ENCODE measurements at places on chromosomes 1 and 21. TPM values are rescaled to one million over a fixed set of nuclear protein-coding genes. Genes with fewer than 3 reads are reported as not detected.
A peak's percentile ranks its signal among the peaks of the same experiment; 100 is the strongest.

GPA33 gene
- total RNA-seq, result 0.50 TPM

IQCC gene
- total RNA-seq, result 0.56 TPM

DDR2 gene
- 16.4 TPM for total RNA-seq

MIGA1 gene
- total RNA-seq, result 12.8 TPM

PCNT gene
- 35.0 TPM for total RNA-seq

CCDC24 gene
- total RNA-seq, result 1.4 TPM

SPRR2G gene
- total RNA-seq, result not detected

PRKACB gene
- 41.1 TPM for total RNA-seq

PADI3 gene
- not detected for total RNA-seq

GRCh38 chr1:73310797-73311381 lies 887.1 kb downstream of the LRRIQ3 start:
- no peaks in the 10 kb centered on the region for H3K27me3 ChIP-seq
- H3K4me3 ChIP-seq, result no peak overlapping the region
- H3K4me1 ChIP-seq, result no peaks in the 10 kb centered on the region
- DNase-seq, result no peak
- no peaks in the 10 kb centered on the region for H3K36me3 ChIP-seq

DNA sequence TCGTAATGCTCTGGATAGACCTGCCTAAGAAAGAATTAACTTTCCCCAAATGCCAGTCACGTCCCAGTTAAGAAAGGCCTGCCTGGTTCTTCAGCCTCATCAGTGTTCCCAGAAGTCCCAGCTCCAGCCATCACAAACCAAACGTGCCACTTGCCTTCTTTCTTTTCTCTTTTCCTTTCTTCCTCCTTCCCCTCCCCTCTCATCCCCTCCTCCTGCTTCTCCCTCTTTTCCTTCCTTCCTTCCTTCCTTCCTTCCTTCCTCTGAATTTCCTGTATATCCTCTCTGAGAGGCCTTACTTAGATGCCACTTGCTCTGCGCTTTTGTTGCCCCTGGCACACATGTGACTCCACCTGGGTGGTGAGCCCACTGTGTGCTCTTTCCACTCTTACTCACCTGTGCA lies 228.2 kb downstream of the NFIA start:
- no peak for DNase-seq
- H3K4me1 ChIP-seq, result no peaks in the 10 kb centered on the region
- H3K27me3 ChIP-seq, result no peaks in the 10 kb centered on the region
- H3K4me3 ChIP-seq, result no peak overlapping the region
- H3K36me3 ChIP-seq, result no peaks in the 10 kb centered on the region

GRCh38 chr21:15000081-15000480 lies 64.7 kb downstream of the NRIP1 start:
- no peaks in the 10 kb centered on the region for H3K36me3 ChIP-seq
- H3K27me3 ChIP-seq, result no peaks in the 10 kb centered on the region
- H3K4me3 ChIP-seq, result no peak overlapping the region
- DNase-seq, result no peak
- H3K27ac ChIP-seq, result no peak overlapping the region

GRCh38 chr1:73781251-73781650 lies 416.7 kb downstream of the LRRIQ3 start:
- no peak for DNase-seq
- H3K36me3 ChIP-seq, result no peaks in the 10 kb centered on the region
- H3K4me1 ChIP-seq, result no peaks in the 10 kb centered on the region
- no peak overlapping the region for H3K27ac ChIP-seq
- no peak overlapping the region for H3K4me3 ChIP-seq

DNA sequence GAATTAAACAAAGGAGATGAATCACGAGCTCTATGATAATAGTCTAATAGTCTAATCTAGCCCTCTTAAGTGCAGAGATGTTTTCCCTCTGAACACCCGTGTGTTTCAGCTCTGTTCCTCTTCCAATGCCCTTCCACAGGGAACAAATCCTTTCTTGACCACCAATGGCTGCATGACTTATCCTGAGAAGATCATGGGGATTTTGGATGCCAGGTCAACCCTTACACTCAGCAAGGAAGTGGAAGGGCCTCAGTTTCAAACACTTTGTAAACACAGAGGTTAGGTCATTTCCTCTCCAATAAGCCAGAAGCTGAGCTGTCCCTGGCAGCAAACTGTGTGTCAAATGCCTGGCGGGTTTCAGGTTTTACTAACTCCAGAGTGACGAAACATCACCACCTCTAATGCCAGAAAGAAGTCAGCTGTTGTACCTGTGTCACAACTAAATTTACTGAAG lies 200.0 kb downstream of the GABPA start:
- no peaks in the 10 kb centered on the region for H3K36me3 ChIP-seq
- no peak overlapping the region for H3K4me3 ChIP-seq
- H3K27ac ChIP-seq, result peak overlapping the region; percentile 56
- peak; percentile 75 for DNase-seq
- H3K27me3 ChIP-seq, result no peaks in the 10 kb centered on the region
- H3K4me1 ChIP-seq, result peaks cover 7% of the 10 kb centered on the region

GRCh38 chr1:42926879-42927242 lies 31.8 kb downstream of the SLC2A1 start:
- no peaks in the 10 kb centered on the region for H3K36me3 ChIP-seq
- DNase-seq, result no peak

GRCh38 chr21:31221043-31221442 lies 123.0 kb downstream of the TIAM1 start:
- no peak overlapping the region for H3K27ac ChIP-seq
- H3K4me1 ChIP-seq, result no peaks in the 10 kb centered on the region
- DNase-seq, result no peak
- no peaks in the 10 kb centered on the region for H3K36me3 ChIP-seq

DNA sequence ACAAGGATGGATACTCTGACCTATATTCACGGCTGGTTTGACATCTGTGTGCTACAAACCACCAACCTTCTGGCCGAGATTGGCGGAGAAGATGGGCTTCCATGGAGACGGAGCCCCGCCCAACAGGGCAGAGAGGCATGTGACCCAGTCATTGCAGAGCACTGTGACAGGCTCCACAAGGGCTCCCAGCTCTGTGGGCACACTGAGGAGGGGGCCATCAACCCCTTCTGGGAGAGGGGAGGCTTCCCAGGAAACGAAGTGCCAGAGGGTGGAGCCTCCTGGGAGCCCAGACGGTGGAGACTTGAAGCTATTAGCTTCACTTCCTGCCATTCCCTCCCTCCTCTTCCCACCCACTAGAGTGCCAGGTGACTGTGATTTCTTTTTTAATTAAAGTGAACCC lies 71.6 kb upstream of the IFFO2 start:
- H3K4me1 ChIP-seq, result peaks cover 3% of the 10 kb centered on the region
- no peaks in the 10 kb centered on the region for H3K36me3 ChIP-seq
- no peak overlapping the region for H3K27ac ChIP-seq

DNA sequence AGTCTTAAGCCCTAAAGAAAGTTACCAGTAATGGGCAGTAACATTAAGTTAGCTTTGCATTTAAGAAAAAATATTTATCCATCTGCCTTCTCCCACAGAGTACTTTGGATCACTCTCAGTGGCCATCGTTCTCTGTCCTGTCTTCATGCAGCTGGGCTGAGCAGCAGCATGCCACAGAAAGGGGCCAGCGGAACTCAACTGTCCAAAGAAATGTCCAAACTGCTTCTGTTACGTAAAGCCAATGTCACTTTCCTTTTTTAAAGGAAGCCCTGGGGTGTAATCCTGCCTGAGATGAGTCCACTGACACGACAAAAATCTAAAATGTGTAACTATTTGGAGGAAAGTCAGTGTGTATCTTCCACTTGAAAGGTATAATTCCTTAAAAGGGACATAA lies 291.6 kb downstream of the SMYD3 start:
- no peaks in the 10 kb centered on the region for H3K4me1 ChIP-seq
- H3K27me3 ChIP-seq, result no peaks in the 10 kb centered on the region
- DNase-seq, result no peak
- H3K4me3 ChIP-seq, result no peak overlapping the region
- H3K27ac ChIP-seq, result no peak overlapping the region

DNA sequence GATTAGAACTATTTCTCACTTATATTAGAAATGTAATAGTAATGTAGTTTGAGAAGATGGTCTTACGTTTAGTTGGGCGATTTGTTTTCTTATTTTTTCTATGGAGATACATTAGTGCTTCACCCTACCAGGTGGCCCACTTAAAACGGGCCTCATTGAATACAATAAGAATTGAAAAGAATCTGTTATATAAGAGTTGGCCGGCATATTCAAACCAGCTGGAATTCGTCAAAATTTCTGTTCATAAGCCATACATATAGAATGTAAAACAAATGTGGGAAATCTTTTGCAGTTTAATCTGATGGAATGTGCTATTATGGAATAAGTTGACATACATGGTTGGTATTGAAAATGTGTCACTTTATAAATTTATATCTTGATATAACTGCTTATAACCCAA lies 96.4 kb upstream of the C1orf105 start:
- no peaks in the 10 kb centered on the region for H3K27me3 ChIP-seq
- no peaks in the 10 kb centered on the region for H3K36me3 ChIP-seq

GRCh38 chr1:121459235-121459634 lies 274.5 kb downstream of the SRGAP2C start:
- no peaks in the 10 kb centered on the region for H3K27me3 ChIP-seq
- H3K4me3 ChIP-seq, result no peak overlapping the region
- no peak for DNase-seq
- no peaks in the 10 kb centered on the region for H3K36me3 ChIP-seq

- H3K27ac ChIP-seq, result no peak overlapping the region
- H3K4me3 ChIP-seq, result no peak overlapping the region
- no peaks in the 10 kb centered on the region for H3K4me1 ChIP-seq
- H3K27me3 ChIP-seq, result no peaks in the 10 kb centered on the region
- H3K36me3 ChIP-seq, result no peaks in the 10 kb centered on the region
Measured at GRCh38 chr1:112342558-112342957, 53.5 kb upstream of the CTTNBP2NL start.

DNA sequence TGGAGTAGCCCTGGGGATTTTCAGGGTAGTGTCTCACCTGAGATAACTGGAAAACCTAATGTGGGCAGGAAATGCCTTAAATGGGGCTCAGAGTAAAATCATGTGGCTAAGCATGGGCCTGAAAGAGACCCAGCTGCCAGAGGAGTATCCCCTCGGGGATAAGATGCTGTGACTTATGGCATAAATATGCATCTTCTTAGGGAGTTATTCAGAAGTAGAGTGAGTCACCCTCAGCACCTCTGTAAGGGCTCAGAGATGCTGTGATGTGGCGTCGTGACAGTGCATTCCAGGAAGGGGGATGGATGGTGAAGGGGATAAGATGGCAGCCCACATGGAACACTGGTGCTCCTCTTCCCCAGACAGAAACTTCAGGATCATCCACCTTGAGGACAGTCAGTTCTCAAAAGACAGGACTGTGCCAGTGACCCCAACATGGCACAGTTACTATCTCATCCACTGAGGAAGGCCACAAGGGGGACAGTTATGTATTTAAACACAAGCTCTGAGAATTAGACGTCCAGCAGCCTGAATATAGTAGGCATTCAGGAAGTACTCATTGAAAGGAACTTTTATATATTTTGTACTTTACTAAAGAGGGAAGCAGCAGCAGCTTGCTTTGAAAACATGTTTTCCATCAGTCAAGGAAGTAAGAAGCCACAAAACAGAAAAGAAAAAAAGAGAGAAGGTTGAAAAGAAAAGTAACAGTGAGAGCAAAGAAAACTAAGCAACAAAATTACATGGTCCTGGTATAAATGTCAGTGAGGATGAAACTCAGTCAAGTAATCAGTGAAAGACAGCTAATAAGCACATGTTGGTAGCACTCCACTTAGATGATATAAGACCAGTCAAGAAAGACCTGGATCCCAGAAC lies 8.3 kb downstream of the IL24 start:
- peaks cover 19% of the 10 kb centered on the region for H3K4me1 ChIP-seq
- H3K27me3 ChIP-seq, result peaks cover 28% of the 10 kb centered on the region
- DNase-seq, result no peak

DNA sequence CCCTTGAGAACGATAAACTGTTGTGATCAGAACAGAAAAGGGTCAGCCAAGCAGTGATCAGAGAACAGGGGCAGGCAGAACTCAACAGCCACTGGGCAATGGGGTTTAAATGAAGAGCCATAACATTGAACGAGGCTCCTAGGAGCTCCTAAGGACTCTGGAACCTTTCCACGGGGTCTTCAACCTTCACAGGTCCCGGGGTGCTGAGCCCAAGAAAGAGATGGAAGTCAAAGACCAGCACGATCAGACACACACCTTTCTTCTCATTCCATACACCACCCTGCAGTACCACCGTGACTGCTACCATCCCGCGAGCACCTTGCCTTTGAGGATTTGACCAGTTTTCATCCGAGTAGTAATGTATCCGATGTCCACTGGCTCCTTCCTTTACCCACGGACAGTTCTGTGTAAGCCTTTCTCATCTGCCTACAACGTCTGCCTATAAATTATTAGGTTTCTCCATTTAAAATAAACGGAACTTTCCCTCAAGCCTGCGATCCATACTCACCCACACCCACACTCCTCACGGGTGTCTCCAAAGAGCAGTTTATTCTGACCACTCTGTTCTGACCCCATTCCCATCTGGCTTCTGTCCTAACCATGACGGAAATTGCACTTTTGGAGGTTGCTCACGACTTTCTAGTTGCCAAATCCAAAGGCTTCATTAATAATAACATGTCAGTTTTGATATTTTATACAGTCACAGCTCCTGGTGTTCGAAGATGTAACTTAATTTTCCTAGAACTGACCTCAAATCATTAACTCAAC lies 16.8 kb upstream of the HHAT start:
- no peak for DNase-seq
- H3K27me3 ChIP-seq, result no peaks in the 10 kb centered on the region
- no peaks in the 10 kb centered on the region for H3K36me3 ChIP-seq
- peak overlapping the region; percentile 45 for H3K4me3 ChIP-seq
- H3K4me1 ChIP-seq, result no peaks in the 10 kb centered on the region
- H3K27ac ChIP-seq, result peak overlapping the region; percentile 9

GRCh38 chr21:27412530-27412929 lies 445.6 kb upstream of the ADAMTS5 start:
- H3K4me1 ChIP-seq, result peaks cover under 1% of the 10 kb centered on the region
- no peak overlapping the region for H3K4me3 ChIP-seq
- no peak for DNase-seq
- no peak overlapping the region for H3K27ac ChIP-seq

GRCh38 chr1:201955729-201956143 lies 433 bp downstream of the TIMM17A start:
- peak overlapping the region; percentile 78 for H3K27ac ChIP-seq
- H3K4me1 ChIP-seq, result peaks cover 9% of the 10 kb centered on the region
- peak overlapping the region; percentile 71 for H3K4me3 ChIP-seq

GRCh38 chr1:185645162-185645640 lies 89.0 kb upstream of the HMCN1 start:
- H3K27me3 ChIP-seq, result no peaks in the 10 kb centered on the region
- no peaks in the 10 kb centered on the region for H3K4me1 ChIP-seq
- no peak overlapping the region for H3K4me3 ChIP-seq
- DNase-seq, result no peak
- no peaks in the 10 kb centered on the region for H3K36me3 ChIP-seq
- H3K27ac ChIP-seq, result no peak overlapping the region

DNA sequence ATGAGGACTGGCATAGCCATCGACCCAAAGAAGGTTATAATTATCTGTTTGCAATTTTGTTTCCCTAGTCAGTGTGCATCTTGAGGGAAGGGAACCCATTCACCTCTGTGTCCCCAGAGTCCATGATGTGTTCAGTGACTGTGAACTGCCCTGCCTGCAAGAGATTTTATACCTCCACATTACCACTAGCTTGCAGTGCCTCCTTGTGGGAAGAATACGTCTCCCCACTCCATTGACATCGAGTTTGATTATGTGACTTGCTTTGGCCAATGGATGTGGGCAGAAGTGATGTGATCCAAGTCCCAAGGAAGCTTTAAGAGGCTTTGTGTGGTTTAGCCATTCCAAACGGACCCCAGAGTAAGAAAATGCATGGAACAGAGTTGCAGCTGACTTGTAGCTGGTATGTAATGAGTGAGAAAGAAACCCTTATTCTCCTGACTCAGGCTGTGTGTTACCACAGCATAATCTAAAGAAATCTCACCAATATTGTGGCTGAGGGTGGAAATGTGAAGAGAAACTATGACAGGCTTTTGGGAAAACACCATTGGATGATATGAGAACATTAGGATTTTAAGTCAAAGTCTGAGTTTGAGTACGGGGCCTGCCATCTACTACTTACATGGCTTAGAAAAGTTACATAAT lies 47.8 kb upstream of the NRDC start:
- no peaks in the 10 kb centered on the region for H3K27me3 ChIP-seq
- H3K4me1 ChIP-seq, result no peaks in the 10 kb centered on the region
- no peaks in the 10 kb centered on the region for H3K36me3 ChIP-seq
- no peak for DNase-seq

Measured in heart left ventricle (tissue), 16 donors.